ENCODE measurements at places on chromosomes 11 and 22.

- no peak for DNase-seq
These were observed 739.8 kb downstream of the OPCML start for GRCh38 chr11:132792341-132793140.

DNA sequence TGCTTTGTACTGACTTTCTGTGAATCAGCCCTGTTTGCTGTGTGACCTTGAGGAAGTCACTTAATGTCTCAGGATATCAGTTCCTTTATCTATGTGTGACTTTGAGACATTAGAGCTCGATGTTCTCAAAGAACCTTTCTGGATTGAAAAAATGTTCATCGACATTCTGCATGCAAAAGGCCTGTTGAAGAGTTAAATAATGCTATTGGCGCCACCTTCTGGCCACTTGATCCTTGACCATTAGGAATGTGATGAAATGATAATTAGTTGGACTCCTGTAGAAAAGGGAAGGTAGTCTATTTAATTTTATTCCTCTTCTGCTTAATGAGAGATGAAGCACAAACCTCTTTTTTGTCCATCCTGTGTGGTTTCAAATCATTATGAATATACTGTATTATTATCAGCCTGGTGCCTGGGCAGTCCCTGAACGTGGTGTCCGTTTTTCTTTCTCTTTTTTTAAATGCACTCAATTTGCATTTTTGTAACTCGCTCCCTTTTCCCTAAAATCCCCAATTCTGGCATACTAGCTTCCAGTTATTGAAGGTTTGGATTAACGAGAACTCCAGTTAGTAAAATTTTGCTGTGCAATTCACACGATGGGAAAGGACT is 20.7 kb downstream of the ELF5 start:
- peak; percentile 66 for DNase-seq

- DNase-seq, result no peak
These were observed 71.4 kb upstream of the B3GNT6 start for GRCh38 chr11:76962583-76963416.

DNA sequence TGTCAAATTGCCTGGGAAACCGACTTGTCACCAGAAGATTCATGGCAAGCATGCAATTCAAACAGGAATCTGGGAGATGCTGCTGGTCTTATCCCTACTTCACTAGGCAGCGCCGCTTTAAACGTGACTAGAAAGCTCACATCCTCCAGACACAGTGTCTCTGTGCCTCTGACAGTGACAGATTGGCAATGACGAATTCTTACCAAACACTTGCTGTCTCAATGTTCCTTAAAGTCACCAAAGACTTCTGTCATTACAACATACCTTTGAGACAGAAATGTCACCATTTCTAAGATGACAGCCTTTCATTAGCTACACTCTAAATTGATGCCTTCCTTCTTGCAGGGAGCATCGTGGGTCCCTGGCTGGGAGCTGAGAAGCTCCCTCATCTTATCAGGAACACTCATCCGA is 197.8 kb downstream of the CWF19L2 start:
- DNase-seq, result no peak

DNA sequence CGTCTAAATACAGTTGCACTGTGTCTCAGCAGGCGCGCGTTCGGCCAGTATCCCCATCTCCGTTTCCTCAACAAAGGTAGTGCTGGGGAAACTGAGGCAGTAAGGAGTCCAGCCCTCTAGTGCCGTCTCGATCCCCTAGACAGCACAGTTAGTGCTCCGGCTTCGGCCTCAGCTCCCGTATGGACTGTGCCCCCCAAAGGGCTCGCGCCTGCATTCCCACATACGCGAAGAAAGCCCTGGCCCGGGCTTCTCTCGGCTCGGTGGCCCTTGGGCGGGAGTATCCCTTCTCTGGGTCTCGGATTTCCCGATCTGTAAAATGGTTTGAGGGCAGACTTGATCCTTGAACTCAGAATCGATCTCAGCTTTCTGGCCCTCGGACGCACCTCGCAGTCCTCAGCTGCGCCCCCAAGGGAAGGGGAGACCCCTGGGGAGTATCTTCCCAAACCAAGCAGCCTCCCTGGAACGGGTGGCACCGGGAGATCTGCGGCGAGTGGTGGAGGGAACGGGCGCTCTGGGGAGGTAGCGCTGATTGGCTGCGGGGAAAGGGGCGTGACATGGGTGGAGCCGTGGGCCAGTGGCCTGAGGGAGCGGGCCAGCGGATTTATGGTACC is 759 bp upstream of the PEX16 start:
- DNase-seq, result peak; percentile 73

GRCh38 chr22:37060801-37061610 is 9.5 kb downstream of the KCTD17 start:
- DNase-seq, result no peak

DNA sequence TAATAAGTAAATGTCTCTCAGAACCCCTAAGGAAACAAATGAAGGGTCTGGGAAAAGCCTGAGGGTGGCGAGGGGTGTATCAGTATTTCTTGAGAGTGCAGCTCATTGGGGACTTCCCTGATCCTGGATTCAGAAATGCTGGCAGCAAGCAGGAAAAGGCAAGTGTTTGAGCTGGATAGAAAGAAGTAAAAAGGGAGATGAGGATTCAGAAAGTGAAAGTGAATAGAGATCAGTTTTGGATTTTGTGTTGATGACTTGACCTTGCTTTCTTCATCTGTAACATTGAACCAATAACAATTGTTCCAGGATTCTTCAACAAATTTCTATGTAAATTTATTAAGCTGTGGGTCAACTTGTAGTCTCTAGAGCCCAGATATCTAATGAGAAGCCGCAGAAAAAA is 66.9 kb upstream of the CTSC start:
- no peak for DNase-seq

- DNase-seq, result no peak
These were observed 100.0 kb downstream of the GRIK4 start for GRCh38 chr11:120611581-120611980.

GRCh38 chr22:31348766-31349165 is 2.6 kb upstream of the PATZ1 start:
- DNase-seq, result no peak

- no peak for DNase-seq
These were observed 213.1 kb upstream of the B3GAT1 start for GRCh38 chr11:134625151-134625550.

GRCh38 chr11:66971488-66971887 is 3.6 kb upstream of the C11orf86 start:
- DNase-seq, result no peak

GRCh38 chr22:18075720-18076497 is 1.9 kb upstream of the PEX26 start:
- DNase-seq, result peak; percentile 88

DNA sequence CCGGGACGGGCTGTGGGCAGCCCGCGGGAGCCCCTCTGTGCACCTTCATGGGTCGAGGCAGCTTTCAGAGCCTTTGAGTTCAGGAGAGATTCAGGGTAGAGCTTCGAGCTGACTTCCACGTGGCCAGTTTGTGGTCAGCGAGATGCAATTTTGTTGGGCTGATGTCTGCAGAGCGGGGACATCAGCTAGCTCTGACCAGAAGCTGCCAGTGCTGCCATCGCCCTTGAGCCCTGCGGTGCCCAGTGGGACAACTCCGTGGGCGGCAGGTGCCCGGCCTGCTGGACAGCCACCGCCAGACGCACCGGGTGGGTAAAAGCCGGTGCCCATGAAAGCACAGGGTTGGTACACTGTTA is 719 bp downstream of the TALDO1 start:
- DNase-seq, result no peak

DNA sequence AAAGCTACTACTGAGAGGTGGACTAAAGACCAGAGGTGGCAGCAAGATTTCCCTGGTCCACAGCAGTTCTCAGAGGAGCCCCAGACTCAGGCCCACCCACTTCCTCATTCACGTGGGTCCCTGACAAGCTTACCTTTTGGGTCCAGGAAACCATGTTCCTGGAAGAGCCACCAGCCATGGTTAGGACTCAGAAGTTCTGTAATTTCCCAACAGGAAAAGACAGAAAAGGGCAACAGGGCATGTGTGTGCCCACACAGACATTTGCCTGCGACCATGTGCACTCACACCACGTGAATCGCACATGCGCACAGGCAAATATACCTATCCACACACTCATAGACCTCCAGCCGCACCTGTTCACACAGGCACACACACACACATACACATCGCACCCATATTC is 42.9 kb downstream of the LRRC32 start:
- no peak for DNase-seq

DNA sequence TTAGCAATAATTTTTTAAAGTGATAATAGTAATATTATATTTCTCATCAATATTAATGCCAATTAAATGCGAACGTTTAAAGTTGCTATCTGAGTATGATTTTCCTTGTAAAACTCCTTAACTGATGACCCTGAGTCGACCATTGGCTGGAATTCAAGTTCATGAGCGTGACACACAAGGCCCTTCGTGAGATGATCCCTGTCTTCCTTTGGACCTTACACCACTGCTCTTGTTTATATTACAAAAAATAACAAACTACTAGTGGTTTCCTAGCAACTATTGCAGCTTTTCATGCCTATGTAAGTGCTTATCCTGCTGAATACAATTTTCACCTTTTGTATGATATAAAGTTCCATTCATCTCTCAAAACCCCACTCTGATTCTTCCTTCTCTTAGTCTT is 752.9 kb downstream of the CNTN5 start:
- peak; percentile 16 for DNase-seq

DNA sequence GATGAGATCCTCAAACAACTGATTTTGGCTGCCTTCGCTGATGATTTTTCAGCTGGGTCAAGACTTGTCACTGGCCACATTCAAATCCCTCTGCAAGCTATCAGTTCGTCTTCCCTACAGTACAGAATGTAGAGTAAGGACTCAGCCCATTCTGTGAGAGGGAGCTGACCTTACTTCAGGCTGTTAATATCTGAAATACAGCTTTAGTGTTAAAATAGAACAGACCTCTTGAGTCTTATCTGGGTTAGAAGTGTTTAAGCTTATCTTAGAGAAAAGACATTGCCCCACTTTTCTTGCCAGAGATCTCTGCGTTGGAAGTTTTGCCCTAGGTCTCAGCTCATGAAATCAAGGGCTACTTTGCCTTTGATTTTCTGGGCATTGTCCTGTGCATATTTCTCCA is 383.4 kb upstream of the LARGE1 start:
- no peak for DNase-seq

DNA sequence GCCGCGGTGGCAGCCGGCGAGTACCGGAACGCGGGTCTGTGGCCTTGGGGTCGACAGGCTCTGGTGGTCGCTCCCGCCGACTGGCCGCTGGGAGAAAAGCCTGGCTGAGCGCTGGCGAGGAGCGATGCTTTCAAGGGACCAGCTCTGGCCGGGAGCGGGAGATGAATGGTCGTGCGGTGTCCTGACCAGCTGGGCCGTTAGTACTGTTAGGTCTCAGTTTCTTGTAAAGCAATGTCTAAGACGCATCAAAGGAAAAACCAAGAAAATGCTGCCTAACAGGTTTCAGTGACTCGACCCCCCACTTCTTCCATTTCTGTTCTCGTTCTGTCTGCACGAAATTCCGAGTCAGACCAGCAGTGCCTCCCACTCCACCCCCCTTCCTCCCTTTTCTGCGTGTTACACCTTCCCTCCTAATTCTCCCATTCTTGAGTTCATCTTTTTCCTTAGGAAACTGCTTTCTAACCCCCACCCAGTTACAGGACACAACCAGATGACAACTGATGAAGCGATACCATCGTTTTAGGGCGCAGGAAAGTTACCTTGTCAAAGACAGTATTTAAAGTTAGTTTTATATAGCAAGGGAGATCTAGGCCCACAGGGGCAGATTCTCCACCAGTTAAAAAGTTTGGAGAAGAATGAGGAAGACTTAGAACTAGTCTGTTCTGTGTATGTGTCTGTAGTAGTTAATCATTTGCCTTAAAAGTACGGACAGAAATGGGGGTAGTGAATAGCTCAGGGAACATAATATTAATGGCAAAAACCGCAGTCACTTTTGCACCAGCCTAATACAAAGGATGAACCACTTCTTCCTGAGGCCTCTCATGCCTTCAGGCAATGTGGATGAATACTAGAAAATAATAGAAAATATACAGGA is 1.0 kb downstream of the CUL5 start:
- peak; percentile 11 for DNase-seq

DNA sequence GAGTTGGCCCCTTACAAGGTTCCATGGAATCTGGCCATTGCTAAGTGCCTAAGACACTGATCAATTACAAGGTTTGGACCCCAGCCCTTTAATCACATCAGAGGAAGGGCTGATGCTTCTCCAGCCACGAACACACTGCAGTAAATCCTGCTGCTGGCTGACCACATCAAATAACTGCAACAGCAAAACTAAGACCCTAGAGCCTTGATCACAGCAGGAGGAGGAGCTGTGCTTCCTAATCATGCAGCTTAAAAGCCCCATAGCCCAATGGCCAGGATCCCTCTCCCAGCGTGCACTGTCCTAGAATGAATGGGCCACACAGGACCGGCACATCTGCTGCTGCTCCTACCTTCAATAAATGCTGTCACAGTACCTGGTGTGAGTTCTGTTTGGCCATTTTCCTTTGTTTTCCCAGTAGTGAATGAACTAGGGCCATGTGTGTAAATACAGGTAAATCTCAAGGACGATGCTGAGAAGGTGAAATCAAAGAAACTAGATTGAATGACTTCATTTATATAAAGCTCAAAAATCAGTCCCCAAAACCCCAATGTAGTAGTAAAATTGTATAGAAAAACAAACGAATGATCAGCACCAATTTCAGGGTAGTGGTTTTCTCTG is 12.7 kb downstream of the ZP1 start:
- DNase-seq, result no peak

DNA sequence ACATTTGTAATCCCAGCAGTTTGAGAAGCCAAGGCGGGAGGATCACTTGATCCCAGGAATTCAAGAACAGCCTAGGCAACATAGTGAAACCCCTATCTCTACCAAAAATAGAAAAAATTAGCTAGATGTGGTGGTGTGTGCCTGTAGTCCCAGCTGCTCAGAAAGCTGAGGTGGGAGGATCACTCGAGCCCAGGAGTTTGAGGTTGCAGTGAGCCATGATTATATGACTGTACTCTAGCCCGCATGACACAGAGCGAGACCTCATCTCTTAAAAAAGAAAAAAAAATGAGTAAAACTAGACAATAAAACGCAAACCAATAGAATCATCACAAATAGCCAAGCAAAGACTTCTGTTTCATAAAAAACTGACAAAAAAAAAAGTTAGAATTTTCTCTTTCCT is 21.8 kb downstream of the NUCB2 start:
- no peak for DNase-seq

- peak; percentile 53 for DNase-seq
These were observed 23.9 kb upstream of the TCF20 start for GRCh38 chr22:42294034-42294985.

- DNase-seq, result peak; percentile 47
These were observed 597.2 kb upstream of the ANO3 start for GRCh38 chr11:25734591-25735211.

- no peak for DNase-seq
These were observed 76.6 kb downstream of the WNT11 start for GRCh38 chr11:76129729-76130128.

DNA sequence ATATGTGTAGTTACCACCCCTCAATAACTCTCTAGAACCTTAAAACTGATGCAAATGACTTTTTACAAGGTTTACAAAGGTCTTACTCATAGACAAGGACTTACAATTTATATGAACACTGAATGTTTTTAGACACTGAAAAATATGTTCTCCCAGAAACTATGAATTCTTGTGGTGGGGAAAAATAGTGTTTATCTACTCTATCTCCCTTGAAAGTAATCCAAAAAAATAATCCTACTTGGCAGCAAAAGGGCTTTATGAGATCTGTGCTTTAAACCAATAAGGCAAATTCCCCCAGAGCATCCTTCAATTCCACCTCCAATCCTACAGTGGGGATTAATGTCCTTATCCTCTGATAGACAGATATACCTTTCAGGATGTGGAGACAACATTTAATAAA is 1984.1 kb upstream of the RAG2 start:
- DNase-seq, result peak; percentile 67

- DNase-seq, result peak; percentile 62
These were observed 222.2 kb downstream of the C11orf87 start for GRCh38 chr11:109644152-109644551.
